Aorta (tissue), 5 donors: ENCODE measurements at places on chromosomes 2 and 18. TPM values are rescaled to one million over a fixed set of nuclear protein-coding genes. Genes with fewer than 3 reads are reported as not detected.

GRCh38 chr18:68504441-68505177, 210.3 kb downstream of the TMX3 start:
- H3K4me3 ChIP-seq: no peak overlapping the region
- no peaks in the 10 kb centered on the region for H3K36me3 ChIP-seq
- H3K27ac ChIP-seq: no peak overlapping the region
- no peak for DNase-seq

GRCh38 chr2:28586867-28587266, 91.0 kb downstream of the PLB1 start:
- H3K36me3 ChIP-seq: no peaks in the 10 kb centered on the region
- no peak overlapping the region for H3K27ac ChIP-seq
- H3K4me3 ChIP-seq: no peak overlapping the region
- peaks cover 1% of the 10 kb centered on the region for H3K4me1 ChIP-seq

GRCh38 chr2:105604938-105605337, 139.8 kb upstream of the NCK2 start:
- no peaks in the 10 kb centered on the region for H3K27me3 ChIP-seq
- H3K36me3 ChIP-seq: no peaks in the 10 kb centered on the region
- no peak overlapping the region for H3K4me3 ChIP-seq
- H3K27ac ChIP-seq: no peak overlapping the region
- peak; percentile 57 for DNase-seq
- no peaks in the 10 kb centered on the region for H3K4me1 ChIP-seq

DNA sequence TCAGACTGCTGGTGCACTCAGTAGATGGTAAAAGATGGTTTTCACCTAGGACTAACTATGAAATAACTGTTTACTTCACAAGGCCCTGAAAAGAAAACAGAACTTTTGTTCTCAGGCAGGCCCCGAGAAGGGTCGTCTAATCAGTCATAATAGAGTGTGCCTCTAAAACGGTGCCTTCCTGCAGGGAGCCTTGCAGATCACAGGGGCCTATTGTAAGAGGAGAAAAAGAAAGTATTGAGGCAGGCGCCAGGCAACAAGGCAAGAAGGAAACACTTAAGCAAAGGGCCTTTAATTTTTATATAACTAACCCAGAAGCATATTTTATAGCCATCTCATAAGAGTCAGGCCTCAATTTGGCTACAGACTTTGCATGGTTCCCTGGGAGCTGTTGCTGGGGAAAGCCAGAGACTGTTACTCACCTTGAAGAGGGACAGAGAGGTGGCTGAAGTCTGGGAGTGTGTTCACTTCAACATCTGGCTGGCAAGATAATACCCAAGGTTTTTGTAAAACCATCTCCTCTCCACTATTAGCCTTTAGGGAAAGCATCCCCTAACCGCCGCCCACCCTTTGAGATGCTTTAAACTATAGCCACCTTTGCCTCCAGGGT, 117.1 kb downstream of the PRPF40A start:
- H3K4me1 ChIP-seq: no peaks in the 10 kb centered on the region
- H3K36me3 ChIP-seq: no peaks in the 10 kb centered on the region
- DNase-seq: no peak
- no peak overlapping the region for H3K4me3 ChIP-seq
- H3K27ac ChIP-seq: no peak overlapping the region

DNA sequence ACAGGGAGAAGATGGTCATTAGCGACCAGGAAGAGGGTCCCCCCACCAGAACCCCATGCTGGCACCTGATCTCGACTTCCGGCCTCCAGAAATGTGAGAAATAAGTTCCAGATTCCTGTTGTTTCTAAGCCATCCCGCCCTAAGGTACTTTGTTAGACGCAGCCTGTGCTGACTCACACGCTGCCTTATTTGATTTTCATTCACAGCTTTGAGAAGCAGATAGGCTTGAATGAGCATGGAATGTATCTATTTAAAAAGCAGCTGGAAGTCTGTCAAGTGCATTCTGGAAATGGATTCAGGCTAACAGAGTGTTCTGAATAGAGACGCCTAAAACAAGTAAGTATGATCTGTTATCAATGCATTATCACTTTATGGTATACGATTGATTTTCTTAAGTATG, 8.3 kb upstream of the IL1R2 start:
- H3K4me3 ChIP-seq: no peak overlapping the region
- H3K27me3 ChIP-seq: no peaks in the 10 kb centered on the region
- no peak overlapping the region for H3K27ac ChIP-seq

DNA sequence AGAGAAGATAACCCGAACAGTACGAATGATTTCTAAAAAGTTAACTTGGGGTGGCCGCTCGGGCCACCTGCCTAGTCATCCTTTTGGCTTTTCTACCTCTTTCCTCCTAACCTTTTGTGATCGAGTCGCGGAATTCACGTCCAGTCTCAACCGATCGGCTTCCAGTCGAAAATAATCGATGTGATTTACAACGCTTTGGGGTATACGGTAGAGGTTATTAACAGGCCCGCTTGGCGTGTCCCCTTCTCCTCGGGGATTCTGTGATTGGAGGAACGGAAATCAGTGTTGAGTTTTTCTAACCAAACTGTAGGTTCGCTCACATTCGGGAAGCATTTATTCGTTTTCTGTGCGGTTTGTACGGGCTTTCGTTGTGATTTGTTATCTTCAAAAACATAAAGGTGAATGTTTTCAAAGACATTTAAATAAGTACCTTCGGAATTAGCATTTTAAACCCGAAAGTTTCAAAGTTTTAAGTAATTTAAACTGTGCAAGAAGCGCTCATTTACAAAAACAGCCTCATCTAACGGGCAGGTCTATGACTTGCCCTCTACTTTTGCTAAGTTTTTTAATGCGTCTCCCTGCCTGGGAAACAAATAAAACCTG, 588 bp upstream of the FOXI3 start:
- H3K4me1 ChIP-seq: no peaks in the 10 kb centered on the region
- no peak for DNase-seq
- no peak overlapping the region for H3K27ac ChIP-seq
- no peak overlapping the region for H3K4me3 ChIP-seq
- H3K27me3 ChIP-seq: no peaks in the 10 kb centered on the region
- no peaks in the 10 kb centered on the region for H3K36me3 ChIP-seq

- H3K36me3 ChIP-seq: no peaks in the 10 kb centered on the region
- no peak overlapping the region for H3K27ac ChIP-seq
- no peak for DNase-seq
Observed at GRCh38 chr18:492451-492850, 8.1 kb downstream of the COLEC12 start.

GRCh38 chr2:204175552-204176271, 239.1 kb downstream of the ICOS start:
- no peak for DNase-seq
- no peaks in the 10 kb centered on the region for H3K36me3 ChIP-seq
- H3K4me1 ChIP-seq: no peaks in the 10 kb centered on the region

- H3K27ac ChIP-seq: no peak overlapping the region
- H3K36me3 ChIP-seq: no peaks in the 10 kb centered on the region
- no peaks in the 10 kb centered on the region for H3K27me3 ChIP-seq
- no peaks in the 10 kb centered on the region for H3K4me1 ChIP-seq
Observed at GRCh38 chr2:175366815-175367214, 185.3 kb upstream of the ATP5MC3 start.

DNA sequence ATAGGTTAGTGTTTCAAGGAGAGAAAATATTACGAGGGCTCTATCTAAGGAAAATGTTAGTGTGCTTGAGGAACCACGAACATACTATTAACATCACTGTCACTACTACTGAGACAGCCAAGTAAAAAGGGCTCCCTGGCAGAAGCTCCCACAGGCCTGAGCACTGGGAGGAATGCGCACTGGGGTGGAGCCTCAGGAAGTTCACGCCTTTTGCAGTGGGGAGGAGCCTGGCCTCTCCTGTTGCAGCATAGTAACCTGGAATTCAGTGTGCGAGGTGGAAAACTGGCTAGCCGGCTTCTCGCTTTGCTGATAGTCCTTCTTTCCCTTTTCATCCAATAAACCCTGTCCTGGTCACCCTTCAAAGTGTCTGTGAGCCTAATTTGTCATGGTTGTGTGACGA, 250.3 kb downstream of the ERBB4 start:
- no peaks in the 10 kb centered on the region for H3K27me3 ChIP-seq
- no peak overlapping the region for H3K27ac ChIP-seq
- DNase-seq: no peak
- H3K4me3 ChIP-seq: no peak overlapping the region
- H3K4me1 ChIP-seq: no peaks in the 10 kb centered on the region
- no peaks in the 10 kb centered on the region for H3K36me3 ChIP-seq

DNA sequence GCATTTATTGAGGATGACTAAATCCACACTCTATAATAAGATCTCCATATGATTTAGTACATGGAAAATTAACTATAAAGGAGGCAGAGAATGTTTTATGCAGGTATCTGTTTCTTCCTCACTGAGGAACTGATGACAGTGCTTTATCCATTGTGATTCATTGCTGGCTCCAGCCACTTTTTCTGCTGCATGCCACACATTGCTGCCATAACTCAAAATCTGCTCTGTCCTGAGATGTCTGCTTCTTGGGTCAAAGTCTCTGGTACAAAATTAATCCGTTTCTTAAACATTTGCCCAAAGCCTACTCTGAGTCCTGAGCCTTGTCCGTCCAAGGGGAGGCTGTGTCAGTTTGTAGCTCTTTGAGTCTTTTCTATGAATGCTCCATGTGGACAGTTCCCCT, 15.5 kb upstream of the ARHGAP28 start:
- no peak overlapping the region for H3K4me3 ChIP-seq
- DNase-seq: no peak
- H3K27ac ChIP-seq: no peak overlapping the region
- no peaks in the 10 kb centered on the region for H3K36me3 ChIP-seq

DNA sequence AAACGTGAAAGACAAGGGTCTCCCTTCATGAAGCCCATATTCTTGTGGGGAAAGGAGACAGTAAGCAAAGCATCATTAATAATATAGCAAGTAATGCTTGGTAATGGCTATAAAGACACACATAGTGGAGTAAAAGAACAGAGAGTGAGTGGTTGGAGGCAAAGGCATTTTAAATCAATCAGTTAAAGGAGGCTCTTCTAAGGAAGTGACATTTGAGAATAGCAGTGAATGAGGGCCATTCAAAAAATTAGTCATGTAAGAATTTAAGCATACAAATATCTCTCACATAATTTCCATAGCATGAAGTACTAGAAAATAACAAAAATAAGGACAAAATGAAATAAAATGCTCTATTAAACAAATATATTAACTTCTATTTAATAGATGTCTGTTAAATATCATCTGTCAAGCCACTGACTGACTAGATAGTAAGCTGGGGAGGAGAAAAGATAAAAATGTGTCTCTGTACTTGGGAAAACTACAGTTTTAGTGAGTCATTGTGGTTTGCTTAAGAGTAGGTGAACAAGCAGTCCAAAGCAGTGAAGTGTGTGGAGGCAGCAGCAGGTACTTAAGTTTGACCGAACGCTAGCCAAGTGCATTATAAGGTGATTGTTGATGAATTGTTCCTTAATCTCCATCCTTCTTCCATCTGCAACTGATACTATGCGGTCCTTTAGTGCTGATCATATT, 160.1 kb downstream of the PARD3B start:
- H3K4me1 ChIP-seq: no peaks in the 10 kb centered on the region
- DNase-seq: no peak
- no peak overlapping the region for H3K4me3 ChIP-seq
- H3K27me3 ChIP-seq: no peaks in the 10 kb centered on the region
- no peak overlapping the region for H3K27ac ChIP-seq
- H3K36me3 ChIP-seq: no peaks in the 10 kb centered on the region

DNA sequence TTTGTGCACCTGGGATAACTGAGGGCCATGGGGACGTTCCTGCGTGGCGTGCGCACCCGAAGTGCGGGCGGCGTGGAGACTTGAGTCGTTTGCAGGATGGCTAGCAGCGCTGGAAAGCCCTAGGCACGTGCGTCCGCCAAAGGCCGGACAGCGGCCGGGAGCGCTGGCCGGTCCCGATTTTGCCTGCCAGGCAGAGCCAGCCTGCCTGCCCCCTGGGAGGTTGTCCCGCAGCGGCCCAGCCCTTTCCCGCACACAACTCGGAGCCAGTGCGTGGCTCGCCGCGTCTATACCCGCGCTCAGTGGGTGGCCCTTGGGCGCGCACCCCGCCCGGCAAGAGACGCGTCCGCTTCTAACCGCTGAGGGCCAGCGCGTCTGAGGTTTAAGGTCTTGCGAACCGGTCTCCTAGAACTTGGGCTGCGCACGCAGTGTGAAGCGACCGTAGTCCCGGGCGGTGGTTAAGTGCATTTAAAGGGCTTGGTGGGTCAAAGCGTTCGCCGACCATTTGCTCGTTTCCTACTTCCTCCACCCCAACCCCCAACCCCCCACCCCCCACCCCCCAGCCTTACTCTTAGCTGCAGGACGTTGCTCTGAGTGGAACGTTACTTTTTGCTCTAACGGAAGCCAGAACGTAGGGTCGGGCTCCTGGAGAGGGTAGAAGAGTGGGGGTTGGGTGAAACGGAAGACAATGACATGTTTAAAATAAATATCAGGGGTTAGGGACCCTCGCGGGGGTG, 627 bp downstream of the CDCA7 start:
- no peak overlapping the region for H3K27ac ChIP-seq
- no peaks in the 10 kb centered on the region for H3K36me3 ChIP-seq
- H3K4me1 ChIP-seq: no peaks in the 10 kb centered on the region
- H3K27me3 ChIP-seq: no peaks in the 10 kb centered on the region

GRCh38 chr2:242075696-242076095, 206.2 kb downstream of the RTP5 start:
- no peaks in the 10 kb centered on the region for H3K36me3 ChIP-seq
- H3K4me1 ChIP-seq: no peaks in the 10 kb centered on the region
- no peak overlapping the region for H3K27ac ChIP-seq
- DNase-seq: no peak
- peaks cover 2% of the 10 kb centered on the region for H3K27me3 ChIP-seq
- H3K4me3 ChIP-seq: no peak overlapping the region

DNA sequence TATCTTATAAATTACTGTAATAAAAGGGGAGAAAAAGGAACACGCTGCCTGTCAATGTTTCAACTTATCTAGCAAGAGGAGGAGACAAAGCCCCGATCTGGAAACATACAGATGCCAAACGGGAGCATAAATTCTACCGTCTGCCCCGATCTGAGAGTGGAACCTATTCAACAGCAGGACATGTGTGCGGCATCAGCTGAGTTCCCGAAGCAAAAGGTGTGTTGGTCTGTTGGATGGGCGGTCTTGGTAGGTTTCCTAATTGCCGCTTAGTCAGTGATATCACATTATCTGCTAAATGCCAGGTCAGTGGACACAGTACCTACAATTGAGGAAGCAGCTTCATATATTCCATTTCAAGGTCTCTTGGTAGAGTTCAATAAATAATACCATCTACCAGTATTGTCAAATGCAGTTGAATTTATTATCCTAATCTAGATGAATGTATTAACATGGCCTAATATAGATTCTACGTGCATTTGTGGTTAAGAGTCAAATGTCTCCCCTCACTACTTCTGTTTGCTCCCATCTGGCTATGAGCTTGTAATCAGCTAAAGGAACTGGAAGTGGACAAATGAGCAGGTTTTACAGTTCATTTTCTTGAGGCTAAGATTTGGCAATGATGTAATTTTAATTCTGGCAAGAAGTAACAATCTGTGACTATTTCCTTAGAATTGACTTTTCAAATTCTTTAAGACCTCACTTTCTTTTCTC, 219.0 kb downstream of the ZNF521 start:
- no peaks in the 10 kb centered on the region for H3K4me1 ChIP-seq
- no peak overlapping the region for H3K27ac ChIP-seq
- DNase-seq: no peak
- no peaks in the 10 kb centered on the region for H3K27me3 ChIP-seq

The LIPG gene
- total RNA-seq: 9.1 TPM

The CROCC2 gene
- 0.13 TPM for total RNA-seq

The STON1 gene
- total RNA-seq: 27.5 TPM

The GPR35 gene
- 2.1 TPM for total RNA-seq

The CDH20 gene
- not detected for total RNA-seq

The DNAJC10 gene
- 118 TPM for total RNA-seq

The EGR4 gene
- total RNA-seq: not detected

The CD226 gene
- 3.2 TPM for total RNA-seq

The MARCO gene
- total RNA-seq: 22.2 TPM
